Kidney epithelial cell (primary cell): ENCODE measurements at places on chromosomes 3 and 15. TPM values are rescaled to one million over a fixed set of nuclear protein-coding genes. Genes with fewer than 3 reads are reported as not detected.

Gene ZKSCAN7
- total RNA-seq: 5.3 and 6.9 TPM in 2 replicates

Gene C3orf52
- total RNA-seq: 42.5 and 42.9 TPM in 2 replicates

- DNase-seq: no peak
Measured at GRCh38 chr15:85541744-85542143, 161.3 kb downstream of the AKAP13 start.

Gene GPR149
- total RNA-seq: not detected in 2 replicates

DNA sequence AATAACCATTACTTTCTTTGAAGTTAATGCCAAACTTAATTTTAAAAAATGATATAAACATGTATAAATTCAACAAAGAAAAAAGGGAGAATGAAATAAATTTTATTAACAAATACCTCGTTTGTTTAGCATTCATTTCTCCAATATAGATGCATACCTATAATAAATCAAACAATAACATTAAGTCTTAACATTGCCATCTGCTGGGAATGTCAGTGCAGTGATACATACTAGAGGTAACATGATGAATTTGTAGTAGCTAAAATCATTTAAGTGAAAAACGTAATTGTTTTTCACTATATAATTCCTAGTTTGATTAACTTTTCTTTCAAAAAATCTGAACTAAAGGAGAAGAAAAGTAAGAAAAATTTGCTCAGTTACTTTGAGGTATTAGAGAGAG is 340.2 kb upstream of the CBLB start:
- no peak for DNase-seq

DNA sequence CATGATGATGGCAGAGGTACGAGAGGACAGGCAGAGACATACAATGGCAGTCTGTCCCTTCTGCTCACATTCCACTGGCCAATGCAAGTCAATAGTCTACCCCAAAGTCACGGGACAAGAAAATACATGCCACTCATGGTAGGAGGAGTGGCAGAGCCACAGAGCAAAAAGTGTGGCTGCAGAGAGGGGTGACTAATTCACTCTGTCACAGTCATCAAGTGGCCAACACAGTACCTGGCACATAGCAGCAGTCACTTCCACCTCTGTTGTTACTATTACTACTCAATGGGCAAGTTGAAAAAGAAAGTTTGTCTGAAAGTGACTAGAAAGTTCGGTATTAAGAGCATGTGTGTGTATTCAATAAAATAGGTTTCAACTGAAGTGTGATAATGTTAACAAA is 91.4 kb downstream of the SMAD3 start:
- DNase-seq: no peak

Gene PLSCR2
- 0.62 TPM in 1 of 2 replicates, not detected in the other for total RNA-seq

Gene GPR171
- not detected in 2 replicates for total RNA-seq

Gene SLC15A2
- 0.07 and 0.63 TPM in 2 replicates for total RNA-seq

GRCh38 chr3:43317461-43318316 is 31.3 kb downstream of the SNRK start:
- DNase-seq: no peak

Gene AKAP13
- 47.5 and 54.0 TPM in 2 replicates for total RNA-seq

Gene TTC23
- total RNA-seq: 11.6 and 14.9 TPM in 2 replicates

Gene MAGEL2
- 0.88 and 1.4 TPM in 2 replicates for total RNA-seq

DNA sequence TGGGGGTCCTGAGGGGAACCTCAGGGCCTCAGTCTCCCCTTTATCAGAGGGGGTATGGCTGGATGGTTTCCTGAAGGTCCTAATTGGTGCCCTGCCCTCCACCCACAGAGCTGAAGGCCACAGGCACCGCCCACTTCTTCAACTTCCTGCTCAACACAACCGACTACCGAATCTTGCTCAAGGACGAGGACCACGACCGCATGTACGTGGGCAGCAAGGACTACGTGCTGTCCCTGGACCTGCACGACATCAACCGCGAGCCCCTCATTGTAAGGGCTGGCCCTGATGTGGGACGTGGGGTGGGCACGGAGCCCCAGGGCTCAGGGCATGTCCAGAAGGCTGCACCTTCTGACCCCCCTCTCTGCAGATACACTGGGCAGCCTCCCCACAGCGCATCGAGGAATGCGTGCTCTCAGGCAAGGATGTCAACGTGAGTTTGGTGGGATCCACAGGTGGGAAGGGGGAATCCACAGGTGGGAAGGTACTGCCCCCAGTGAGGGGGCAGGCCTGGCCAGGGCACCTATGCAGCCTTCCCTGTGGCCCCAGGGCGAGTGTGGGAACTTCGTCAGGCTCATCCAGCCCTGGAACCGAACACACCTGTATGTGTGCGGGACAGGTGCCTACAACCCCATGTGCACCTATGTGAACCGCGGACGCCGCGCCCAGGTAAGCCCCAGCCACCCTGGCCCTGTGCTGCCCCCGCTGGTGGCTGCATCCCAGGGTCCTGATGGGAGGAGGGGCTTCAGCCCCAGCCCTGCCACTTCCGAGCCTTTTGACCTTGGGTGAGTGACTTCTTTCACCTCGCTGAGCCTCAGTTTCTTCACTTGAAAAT is 17.5 kb upstream of the GNAT1 start:
- DNase-seq: no peak

DNA sequence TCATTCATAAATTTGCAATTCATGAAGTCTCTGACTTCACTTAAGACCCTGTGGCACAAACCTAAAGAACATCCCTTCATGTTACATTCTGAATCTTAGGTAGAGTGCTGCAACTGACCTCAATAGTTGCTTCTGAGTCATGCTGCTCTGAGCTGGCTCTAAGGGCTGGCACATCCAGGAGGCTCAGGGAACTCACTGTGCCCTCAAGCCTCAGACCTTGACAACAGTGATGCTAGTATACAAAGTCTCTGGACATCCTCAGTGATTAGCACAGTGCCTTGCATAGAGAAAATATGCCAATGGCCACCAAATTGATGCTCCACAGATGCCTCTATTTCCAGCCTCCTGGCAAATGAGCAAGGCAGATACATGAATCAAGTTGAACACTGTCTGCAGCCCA is 740.9 kb upstream of the LMCD1 start:
- no peak for DNase-seq

Gene RHO
- not detected in 2 replicates for total RNA-seq

GRCh38 chr3:136938334-136938733 is 19.4 kb upstream of the IL20RB start:
- DNase-seq: no peak

DNA sequence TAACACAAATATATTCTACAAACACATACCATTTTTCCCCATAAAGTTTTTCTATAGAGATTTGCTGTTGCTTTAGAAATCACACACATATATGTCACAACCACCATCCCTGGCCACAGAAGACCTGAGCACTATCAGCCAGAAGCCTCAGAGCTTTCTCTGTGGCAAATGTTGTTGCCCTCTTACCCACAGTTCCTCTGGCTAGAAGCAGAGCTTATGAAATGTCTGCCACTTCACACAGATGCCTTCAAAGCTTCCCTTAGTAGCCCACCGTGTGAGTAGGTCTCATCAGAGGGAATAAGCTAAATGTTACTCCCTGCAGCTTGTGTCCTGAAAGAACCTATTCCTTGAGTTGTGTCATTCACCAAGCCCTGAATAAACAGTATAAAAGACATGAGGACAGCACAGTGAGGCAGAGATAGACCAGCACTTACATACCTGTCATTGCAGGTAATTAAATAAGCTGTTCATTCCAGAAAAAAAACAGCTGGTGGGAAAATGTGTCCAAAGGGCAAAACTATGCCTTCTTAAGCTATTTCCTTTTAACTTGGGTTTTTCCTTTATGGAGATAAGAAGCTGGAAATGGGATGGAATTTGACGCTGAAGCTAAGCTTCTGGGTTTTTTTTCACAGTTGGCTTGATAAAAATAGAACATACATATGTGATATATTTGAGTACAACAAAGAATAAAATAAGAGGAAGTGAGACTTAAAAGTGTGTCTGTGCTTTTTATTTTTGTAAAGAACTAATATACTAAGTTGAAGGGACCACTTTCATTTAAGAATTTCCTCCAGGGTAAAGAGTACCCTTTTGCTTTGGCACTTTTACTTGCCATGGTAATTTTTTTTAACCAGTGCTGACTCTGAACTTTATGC is 391.4 kb downstream of the KCNH8 start:
- no peak for DNase-seq

Gene WDR93
- 0.25 and 0.41 TPM in 2 replicates for total RNA-seq

Gene AHSG
- total RNA-seq: not detected in 2 replicates

DNA sequence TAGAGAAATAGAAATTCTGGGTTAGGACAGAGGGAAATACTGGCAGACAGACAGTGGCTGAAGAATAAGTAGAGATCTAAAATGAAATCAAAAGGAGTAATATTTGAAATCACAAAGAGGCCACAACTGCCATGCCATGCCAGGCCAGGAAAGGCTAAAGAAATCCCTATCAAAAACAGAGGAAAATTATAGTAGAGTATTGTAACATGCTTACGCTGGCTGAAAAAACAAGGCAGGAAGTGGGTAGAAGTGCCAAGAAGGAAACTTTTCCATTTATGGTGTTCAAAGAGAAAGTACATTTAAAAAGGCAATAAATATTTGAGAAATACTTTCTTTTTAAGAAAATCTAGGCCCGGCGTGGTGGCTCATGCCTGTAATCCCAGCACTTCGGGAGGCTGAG is 415.7 kb downstream of the PLCL2 start:
- no peak for DNase-seq

GRCh38 chr3:197561926-197562325 is 6.2 kb upstream of the BDH1 start:
- no peak for DNase-seq
